ENCODE measurements at places on chromosomes 5 and 9.

- no peak for DNase-seq
These were observed 52.6 kb upstream of the ARAP3 start for GRCh38 chr5:141734501-141735229.

DNA sequence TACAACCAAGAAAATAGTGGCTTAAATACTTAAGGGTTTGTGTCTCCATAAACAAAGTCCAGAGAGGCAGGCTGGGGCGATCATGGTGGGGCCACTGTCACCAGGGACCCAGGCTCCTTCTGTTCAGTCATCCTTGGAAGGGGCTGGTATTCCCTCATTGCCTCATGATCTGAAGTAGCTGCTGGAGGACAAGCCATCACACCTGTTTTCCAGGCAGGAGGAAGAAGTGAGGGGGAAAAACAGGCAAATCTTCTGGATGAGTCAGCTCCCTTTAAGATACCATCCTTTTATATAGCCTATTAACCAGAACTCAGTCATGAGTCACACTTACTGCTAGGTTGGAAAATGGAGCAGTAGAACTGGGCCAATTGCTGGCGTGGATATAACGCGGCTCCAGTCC is 92.3 kb downstream of the DAP start:
- DNase-seq: no peak

- no peak for DNase-seq
These were observed 52.2 kb upstream of the GABRB2 start for GRCh38 chr5:161598686-161599085.

GRCh38 chr5:119332208-119332607 is 23.6 kb upstream of the TNFAIP8 start:
- no peak for DNase-seq
